ENCODE measurements at places on chromosomes 1 and 21.

- DNase-seq = no peak
These were observed 2.7 kb downstream of the DOCK7 start for GRCh38 chr1:62685431-62685859.

- DNase-seq = no peak
These were observed 35.0 kb upstream of the TDRD10 start for GRCh38 chr1:154466921-154467417.

GRCh38 chr1:88324899-88325298, 359.2 kb upstream of the PKN2 start:
- no peak for DNase-seq

- DNase-seq = no peak
These were observed 36.2 kb downstream of the KCNAB2 start for GRCh38 chr1:6081901-6082300.

GRCh38 chr1:154327466-154328317, 2.4 kb downstream of the ATP8B2 start:
- DNase-seq = no peak

DNA sequence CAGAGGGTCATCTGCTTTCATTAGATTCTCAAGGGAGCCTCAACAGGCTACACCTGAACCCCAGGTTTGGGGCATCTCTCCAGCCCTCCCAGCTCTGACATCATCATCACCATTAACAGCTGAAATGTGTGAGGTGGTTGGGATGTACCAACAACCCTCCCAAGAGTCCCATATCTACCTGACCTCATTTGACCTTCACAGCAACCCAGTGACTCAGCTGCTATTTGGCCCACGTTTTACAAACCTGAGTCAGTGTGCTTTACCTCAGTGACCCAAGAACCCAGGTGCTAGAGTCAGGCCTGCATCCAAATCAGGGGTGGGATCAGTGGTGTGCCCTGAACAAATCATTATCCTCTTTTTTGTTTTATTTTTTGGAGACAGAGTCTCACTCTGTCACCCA, 53.3 kb upstream of the TINAGL1 start:
- no peak for DNase-seq

DNA sequence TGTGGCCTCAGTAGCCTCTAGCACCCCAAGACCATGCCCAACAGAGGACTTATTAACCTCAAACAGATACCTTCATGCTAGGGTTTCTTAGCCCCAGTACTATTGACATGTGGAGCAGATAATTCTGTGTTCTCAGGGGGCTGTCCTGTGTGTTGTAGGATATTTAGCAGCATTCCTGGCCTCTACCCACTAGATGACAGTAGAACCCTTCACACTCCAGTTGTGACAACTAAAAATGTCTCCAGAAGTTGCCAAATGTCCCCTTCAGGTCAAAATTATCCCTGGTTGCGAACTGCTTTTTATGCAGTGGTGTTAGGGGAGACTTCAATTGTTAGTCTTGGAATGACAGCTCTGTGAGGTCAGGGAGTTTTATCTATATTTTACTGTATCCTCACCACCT, 8.1 kb downstream of the KAZN start:
- DNase-seq = no peak

- no peak for DNase-seq
These were observed 9.9 kb upstream of the TUT4 start for GRCh38 chr1:52562766-52563165.

DNA sequence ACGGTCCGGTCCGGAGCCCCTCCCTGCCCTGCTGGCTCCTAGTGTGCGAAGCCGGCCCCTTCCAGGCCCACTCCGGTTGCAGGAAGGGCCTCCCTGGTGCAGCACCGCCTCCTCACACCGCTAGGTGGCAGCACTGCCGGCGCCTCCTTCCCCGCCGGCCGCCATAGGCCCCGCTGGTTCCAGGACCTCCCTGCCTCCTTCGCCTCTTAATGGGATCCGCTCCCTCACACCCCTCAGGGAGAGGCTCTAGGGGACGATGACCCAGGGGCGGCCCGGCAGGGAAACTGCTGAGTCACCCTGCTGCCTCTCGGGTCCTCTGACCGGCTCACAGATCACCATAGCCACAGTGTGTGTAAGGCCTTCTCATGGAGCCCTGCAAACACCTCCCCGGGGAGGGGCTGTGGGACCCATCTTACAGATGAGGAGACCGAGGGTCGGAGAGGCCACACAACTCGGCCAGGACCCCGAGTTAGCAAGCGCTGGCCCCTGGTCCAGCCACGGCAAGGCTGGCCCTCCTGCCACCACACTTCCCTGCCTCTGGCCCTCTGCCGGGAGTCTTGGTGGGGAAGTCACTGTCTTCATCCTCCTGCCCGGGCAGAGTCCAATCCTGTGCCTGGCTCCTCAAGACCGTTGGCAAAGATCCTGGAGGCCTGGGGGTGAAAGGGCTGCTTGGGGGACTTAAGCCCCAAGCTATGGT, 1.6 kb upstream of the AJAP1 start:
- DNase-seq = peak; percentile 81

DNA sequence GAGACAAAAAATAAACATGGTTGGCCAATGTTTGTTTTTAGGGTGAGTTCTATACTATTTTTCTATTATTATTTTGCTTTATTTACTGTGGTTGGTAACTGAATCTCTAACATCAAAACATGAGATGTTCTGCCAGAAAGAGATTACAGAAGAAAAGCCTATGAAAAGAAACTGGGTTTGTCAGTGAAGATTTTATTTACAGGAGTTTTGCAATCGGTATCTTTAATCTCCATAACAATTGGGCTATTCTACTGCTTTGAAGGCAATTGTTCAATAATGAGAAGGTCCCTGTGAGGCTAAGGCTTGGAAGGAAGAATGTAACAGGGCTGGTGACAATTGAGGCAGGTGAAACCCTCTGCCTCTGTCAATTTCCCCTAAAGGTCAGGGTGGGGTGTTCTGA, 155.5 kb downstream of the CLIC6 start:
- DNase-seq = no peak

- DNase-seq = no peak
These were observed 11.4 kb downstream of the TMEM81 start for GRCh38 chr1:205072881-205073280.
